ENCODE measurements at places on chromosomes 11 and 22.

- DNase-seq: no peak
Measured at GRCh38 chr11:92642177-92642931, 327.1 kb upstream of the MTNR1B start.

DNA sequence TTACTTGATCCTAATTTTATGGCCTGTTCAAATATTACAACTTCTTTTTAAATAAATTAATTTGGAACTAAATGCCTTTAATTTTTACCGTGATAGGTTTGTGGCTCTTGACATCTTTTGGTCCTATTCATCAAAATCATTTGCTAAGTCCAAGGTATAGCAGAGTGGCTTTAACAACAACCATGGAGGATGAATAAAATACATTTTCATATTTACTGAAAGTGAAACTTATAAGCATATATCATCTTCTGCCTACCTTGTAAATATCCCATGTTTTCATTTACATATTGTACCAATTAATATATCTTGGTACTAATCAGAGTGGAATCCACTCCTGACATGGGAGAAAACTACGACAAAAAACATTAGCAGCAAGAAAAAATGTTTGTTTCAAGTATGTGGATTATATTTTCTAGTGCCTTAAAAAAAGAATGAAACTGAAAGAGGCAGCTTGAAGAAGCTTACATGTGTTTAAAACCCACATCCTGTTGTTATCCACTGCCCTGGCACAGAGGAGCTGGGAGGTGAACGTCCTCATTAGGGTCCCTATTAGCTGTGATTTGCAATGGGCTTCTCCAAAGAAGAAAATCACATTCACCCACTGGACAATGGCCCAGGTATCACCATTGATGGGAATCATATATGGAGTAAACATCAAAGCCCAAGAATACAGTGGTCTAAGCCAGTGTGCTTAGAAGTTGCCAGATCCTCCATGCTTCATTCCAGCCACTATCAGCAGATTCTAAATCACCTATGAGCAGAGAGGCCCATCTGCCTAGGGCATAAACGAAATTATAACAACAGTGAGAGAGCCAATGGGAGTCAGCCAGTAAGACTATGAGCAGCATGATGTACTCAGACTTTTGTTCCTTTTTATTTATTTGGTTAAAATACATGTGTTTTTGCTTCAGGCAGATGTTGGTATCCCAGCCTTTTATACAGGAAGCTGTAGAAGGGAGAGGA, 84.7 kb downstream of the MAML2 start:
- no peak for DNase-seq

DNA sequence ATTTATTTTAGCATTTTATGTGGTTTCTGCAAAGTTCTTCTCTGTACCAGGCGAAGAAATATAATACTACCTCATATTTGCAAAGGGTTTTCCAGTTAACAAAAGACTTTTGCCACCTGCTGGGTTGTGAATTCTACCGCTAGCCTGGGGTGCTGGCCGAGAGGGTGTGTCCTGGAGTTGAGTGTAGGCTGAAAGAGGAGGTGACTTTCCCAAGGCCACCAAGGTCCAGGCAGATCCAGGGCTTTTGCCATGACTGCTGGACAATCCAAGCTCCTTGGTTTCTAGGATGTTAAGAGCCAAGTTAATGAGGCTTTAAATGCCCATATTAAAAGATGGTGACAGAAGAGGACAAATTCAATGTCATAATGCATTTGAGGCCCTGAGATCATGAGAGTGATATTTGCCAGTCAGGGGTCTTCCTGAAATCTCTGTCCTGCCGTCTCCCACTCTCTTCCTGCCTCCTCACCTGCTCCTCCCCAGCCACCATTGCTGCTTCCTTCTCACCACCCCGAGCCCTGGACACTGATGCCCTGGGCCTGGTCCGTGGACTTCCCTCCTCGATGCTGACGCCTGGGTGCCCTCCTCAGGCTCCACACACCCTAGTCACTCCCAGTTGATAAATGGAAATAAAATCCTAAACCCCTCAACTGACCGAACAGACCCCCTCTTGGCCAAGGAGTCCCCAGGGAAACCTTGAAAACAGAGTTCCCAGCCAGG, 825.6 kb downstream of the TBC1D22A start:
- DNase-seq: no peak

DNA sequence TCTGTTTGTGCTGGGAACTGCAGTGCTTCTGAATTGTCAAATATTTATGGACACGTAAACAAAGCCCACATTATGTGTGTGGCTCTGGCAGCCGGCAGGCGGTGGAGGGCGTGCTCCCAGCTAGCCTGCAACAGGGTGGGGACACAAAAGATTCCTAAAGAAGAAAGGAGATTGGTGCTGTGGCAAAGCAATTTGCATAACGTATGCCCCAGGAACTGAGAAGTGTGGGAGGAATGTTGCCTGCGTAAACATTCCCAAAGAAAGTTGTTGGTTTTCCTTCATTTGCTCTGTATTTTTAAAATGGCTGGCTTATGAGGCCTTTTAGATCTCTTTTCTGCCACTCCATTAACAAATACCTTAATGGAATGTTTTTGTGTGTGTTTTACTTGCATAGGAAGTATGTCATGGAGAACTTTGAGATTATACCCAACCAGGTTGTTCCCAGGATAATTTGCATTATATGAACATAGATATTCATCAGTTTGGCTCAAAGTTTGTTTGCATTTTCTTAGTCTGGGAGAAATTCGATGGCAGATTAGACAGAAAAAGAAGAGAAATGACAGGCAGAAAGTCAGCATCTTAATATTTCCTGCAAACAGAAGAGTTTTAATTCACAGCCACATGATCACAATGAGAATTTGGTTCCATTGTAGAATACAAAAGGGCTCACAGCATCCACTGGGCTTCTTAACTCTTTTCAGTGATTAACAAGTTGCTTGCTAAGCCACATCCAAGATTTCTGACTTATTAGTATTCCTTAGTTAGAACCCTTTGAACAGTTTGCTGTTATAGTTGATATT, 41.8 kb upstream of the DLAT start:
- DNase-seq: no peak

DNA sequence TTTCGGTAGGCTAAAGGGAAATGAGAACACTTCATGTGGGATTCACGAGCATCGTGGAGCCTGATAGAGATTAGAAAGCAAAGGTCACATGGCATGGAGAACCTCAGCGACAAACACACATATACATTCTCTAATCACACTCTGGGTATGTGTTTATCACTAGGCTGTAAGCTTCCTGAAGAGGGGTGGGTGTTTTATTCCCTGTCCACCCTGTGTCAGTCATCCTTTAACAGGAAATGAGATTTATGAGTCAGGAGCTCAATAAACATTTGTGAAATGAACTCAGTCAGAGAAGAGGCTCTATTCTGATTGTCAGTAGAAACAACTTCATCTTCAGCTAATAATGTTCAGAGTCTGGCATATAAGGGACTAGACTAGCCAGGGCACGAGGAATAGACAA, 71.7 kb upstream of the EIF3M start:
- DNase-seq: no peak

DNA sequence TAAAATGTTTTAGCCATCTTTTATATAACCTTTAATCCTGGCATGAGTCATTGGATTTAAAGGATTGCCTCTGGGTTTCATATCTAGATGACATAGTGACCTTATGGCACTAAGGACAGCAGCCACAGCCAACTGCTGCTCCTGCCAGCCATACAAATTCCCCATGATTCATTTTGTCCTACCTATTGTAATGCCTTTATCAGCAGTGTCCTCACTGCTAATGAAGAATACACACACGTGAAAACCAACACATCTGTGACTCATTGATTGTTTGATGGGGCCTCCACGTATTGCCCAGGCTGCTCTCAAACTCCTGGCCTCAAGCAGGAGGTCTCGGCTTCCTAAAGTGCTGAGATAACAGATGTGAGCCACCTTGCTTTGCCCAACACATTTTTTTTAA, 1.8 kb downstream of the LDHAL6A start:
- no peak for DNase-seq

- no peak for DNase-seq
Measured at GRCh38 chr11:75496305-75496752, 29.4 kb downstream of the GDPD5 start.

DNA sequence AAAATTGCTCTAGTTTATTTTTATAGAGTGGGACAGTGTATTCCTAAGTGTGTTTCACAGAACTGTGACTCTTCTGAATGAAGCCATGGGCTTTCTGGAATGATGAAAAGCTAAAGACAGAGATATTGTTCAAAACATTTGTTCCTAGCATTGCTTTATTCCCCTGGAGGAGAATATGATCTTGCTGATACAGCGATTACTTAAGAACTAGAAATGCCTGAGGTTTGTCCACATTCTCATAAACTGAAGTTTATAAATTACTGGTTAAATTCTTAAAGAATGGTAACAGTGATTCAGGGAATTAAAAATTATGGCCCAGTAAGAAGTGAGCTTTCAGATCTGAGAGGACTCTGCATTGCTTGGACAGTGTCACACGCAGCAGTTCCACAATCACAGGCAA, 690.3 kb downstream of the FAM181B start:
- no peak for DNase-seq

DNA sequence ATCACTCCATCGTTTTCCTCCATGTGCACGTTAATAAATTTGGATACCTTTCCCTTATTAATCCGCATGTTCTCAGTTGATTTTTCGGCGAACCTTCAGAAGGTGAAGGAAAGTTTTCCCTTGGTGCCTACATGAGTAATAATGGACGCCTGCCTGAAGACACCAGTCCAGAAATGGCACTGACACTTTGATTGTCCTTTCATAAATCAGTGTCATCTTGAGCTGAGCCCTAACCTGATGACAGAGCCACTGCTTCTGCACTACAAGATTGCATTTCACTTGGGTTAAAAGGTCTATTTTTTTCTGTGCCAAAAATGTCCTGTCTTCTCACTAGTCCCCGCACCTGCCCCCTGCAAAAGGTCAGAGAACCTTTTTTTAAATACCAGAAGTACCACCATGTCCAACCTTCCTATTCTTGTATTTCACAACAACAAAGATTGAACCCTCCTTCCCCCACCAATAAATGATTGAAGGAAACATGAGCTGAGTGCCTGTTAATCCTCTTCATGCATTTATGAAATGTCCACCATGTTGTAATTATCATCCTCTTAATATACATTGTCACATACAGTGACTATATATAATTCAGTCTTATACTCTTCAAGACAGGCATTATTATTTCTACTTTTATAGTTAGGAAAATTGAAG, 219.9 kb upstream of the UBASH3B start:
- no peak for DNase-seq
